AG10803 (cell line): ENCODE measurements at places on chromosomes 1 and 21.

DNA sequence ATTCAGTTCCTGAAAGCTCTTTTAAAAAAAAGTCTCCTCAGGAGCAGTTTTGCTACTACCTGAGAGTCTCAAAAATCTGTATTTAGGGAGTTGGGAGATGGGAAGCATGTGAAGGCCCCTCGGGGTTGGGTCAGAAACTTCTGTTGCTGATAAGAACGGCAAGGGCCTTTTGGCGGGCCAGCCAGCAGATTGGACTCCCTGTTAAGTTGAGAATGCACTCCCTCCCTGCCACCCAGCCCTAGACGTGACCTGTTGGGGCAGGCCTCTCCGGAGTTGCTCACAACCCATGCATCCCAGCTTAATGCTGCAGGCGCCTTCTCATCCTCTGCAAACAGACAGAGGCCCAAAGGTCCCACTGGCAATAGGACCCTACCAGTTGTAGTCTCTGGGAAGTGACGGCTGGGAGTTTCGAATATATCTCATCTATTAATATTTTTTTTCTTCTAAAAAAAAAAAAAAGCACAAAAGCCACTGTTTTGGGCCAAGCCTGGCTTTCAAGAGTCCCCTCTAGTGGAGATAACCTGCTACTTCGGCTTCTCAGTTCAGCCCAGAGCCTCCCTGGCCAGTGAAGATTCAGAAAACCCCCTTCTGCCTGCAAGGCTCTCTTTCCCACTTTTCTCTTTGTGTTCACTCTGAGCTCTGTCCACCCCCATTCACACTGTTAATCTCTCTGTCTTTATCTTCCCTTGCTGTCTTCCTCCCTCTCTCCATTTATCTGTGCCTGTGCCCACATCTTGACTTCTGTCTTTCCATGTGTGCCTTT is 5.3 kb downstream of the PLXNA2 start:
- peak; percentile 55 for DNase-seq

- no peak for DNase-seq
These were observed 24.3 kb downstream of the DDAH1 start for GRCh38 chr1:85440612-85441011.

DNA sequence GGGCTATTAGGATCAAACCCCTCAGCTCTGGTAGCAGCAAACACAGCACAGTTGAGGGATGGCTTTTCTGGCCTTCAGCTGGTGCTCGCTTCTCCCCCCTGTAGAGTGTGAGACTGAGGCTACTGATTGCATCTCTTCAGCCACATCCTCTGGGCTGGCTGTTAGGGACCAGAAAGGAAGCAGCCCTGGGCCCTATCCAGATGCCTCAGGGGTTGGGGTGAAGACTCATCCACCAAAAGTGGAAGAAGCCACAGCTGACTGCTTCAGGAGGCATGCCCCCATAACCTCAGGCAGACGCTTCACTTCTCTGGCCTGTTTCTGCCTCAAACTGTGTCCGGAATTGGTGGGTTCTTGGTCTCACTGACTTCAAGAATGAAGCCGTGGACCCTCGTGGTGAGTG is 6.2 kb upstream of the TMEM200B start:
- DNase-seq: peak; percentile 39

GRCh38 chr1:39391691-39392679 is 99.5 kb upstream of the BMP8A start:
- peak; percentile 81 for DNase-seq

DNA sequence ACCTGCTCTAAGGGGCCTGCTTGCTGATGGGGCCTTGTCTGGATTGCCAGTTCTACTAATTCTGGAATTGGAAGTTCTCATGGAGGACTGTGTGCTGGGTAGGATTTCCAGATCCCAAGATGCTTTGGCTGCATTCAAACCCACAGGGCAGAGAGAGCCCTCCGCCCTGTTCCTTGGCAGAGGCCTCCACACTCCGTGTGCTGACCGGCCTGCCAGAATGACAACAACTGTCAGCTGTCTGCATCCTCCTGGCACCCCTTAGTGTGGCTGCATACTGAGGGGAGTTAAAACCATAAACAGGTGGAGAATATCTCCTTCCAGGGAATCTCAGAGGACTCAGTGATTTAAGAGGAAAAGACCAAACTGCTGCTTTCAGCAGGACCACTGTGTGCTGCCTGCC is 60.7 kb downstream of the ADARB1 start:
- no peak for DNase-seq

DNA sequence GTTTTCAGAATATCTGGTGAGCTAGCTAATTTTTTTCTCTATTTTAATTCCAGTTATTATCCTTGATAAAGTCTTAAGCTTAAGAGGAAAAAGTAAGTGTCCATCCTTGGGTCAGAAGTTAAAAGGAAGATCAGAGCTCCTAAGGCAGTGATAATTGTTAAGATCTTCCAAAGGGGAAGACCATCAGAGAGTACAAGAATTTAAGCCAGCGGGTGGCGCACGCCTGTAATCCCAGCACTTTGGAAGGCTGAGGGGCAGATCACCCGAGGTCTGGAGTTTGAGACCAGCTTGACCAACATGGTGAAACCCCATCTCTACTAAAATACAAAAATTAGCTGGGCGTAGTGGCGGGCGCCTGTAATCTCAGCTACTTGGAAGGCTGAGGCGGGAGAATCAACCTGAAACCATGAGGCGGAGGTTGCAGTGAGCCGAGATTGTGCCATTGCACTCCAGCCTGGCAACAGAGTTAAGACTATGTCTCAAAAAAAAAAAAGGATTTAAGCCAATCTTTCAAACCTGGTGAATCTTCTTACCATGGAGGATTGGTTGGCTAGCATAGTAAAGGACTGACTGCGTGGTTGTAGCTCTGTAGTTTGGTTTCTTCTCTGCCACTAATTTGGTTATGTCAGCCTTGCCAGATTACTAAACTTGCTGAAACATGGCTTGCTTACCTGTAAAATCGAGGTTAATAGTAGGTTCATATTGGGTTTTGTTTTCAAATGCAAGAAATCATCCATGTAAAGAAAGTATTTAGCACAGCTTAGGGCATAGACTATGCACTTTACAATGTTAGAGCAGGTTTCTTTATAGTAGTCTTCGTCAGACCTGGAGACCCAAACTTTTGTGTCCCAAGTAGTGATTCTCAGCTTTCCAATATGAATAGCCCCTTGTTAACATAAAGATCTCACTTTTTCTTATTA is 15.9 kb downstream of the AKIRIN1 start:
- no peak for DNase-seq
